ENCODE measurements at places on chromosomes 1 and 21.

GRCh38 chr1:54180701-54181360, 19.0 kb downstream of the CYB5RL start:
- no peak for DNase-seq

DNA sequence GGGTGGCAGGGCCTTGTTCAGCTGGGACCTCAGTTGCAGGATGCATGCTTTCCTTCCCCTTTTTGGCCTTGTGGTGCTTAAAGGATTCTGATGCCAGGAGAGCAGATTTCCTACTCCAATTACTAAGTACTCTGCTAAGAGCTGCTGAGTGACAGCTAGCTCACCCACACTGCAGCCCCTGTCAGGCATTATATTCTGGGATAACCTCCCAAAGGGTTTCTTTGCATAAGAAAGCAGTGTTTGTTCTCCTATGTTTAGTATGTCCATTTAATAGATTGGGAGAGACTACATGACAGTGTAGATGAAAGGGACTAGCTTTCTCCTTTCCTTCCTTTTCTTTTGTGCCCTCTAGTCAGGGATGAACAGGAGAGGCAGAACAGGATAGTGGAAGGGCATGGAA, 100.7 kb downstream of the FAM78B start:
- no peak for DNase-seq

- DNase-seq = peak; percentile 60
These were observed 80.6 kb upstream of the IPO9 start for GRCh38 chr1:201748335-201748734.

DNA sequence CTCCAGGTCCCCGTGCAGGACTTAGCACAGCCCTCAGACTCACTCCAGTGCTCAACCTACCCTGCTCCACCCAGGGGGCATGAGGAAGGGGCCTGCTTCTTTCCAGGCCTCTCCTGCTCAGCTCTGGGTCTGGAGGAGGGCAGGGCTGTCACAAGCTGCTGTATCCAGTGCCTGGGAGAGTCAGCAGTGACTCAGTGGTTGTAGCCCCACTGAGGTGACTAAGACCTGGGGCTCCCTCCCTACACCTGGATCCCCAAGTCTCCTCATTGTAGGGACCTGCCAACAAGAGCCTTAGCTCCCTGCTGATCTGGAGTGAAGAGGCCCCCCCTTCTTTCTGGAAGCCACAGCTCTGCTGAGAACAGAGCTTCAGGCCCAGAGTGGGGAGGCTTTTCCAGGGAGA, 36.1 kb upstream of the FAM131C start:
- DNase-seq = no peak

GRCh38 chr1:228493141-228494043, 6.2 kb downstream of the RNF187 start:
- no peak for DNase-seq

- DNase-seq = no peak
These were observed 299.2 kb downstream of the LTN1 start for GRCh38 chr21:28693476-28693875.

DNA sequence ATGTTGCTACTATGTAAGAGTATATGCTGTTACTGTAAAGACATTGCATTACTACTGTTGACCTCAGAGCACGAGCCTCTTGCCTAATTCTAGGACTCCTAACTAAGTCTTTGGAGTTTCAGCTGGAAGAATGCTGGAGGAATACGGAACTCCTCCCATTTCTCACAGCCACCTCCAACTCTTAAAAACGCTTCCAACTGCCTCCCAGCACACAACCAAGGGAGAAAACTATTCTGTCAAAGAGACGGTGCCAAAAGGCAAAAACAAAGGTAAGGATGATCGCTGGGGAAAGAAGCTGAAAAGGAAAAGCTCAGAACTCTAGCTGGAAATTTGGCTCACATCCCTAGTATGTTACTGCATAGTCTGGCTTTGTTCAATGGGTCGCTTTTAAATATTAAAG, at the start of gene FMO2:
FMO2 (plus strand) TSS at position 210 of the 400 bp plus-strand sequence. CDS start 414 bp downstream, outside the sequence.
- DNase-seq = peak; percentile 1

DNA sequence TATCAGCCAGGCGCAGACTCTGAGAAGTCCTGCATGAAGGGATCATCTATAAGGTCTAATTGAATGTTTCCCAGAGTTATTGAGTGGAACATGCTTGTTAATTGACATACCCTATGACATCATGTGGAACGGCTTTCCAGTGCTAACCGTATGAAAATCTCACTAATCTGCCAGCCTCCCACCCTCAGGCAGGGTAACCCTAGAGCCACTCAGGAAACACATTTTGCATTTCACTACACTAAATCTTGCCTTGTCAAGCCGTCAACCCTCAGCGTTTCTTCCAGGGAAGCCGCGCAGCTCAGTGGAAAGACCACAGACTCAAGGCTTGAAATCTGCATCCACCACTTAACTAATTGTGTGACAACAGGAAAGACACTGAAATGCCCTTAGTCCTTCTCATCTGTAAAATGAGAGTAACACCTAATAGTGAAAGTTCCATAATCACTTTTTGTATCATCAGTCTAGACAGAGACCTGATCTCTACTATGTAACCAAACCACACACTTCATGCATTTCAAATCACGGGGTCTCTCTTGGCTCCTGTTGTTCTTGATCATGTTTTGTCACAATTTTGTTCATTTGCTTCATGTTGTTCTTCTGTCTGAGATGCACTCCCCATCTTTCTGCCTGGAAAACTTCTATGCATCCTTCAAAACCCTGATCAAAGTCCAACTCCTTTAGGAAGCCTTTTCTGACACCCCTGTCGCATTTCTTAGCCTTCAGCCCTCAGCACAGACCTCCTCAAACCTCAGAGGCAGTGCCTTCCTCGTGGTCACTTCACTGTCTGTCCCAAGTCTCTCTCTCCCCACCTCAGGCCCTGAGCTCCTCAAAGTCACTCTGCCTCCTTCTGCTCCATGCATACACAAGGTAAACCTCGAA, 246.5 kb downstream of the TOMM20 start:
- no peak for DNase-seq

GRCh38 chr21:41869771-41870170, 9.4 kb downstream of the PRDM15 start:
- DNase-seq = no peak

DNA sequence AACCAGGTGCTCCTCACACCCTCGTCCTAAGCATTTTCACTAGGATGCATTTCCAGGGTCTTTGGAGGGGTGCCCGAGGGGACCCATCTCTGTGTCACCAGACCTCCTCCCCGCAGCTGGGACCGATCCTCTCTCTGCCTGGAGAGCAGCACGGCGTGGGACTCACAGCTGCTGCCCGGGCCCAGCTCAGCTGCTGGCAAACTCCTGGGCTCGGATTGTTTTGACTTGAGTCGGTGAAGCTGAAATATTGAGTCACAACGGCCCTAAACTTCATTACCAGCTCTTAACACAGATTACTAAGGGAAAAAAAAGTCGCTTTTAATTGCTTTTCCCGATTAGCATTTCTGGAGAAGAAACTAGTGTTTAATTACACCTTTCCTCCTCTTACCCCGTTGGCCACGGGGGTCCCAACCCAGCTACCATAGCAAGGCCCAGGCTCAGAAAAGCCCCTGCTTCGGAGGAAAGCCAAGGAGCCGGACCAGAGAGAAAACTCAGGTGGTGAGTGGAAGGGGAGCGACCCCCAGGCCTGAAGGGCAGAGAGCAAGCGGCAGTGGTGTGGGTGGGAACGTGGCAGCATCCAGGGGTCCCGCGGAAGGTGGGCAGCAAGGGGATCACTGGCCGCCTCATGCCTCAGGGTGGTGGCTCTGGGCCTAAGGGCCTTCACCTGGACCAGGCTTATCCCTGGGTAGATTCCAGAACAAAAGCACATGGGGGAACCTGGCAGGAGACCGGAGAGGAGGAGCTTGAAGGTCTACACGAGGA, 41.7 kb downstream of the CASZ1 start:
- no peak for DNase-seq

Measured in mesendoderm (in vitro differentiated cells).